ENCODE measurements at places on chromosomes 5 and 9.

DNA sequence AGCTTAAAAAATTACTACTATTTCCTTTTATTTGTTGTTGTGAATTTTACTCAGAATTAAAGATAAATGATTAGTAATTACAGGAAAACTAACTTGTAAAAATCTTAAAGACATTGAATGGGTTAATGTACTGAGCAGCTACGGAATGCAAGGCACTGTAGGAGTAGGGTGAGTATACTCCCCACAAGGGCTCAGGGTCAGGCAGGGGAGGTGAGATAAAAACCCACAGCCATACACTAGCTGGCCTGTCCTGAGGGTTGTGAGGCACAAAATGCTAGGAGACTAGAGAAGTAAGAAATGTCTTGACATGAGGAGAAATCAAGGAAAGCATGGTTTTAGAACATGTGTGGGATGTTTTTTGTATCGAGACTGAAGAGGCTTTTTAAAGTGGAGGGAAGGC, 13.4 kb downstream of the ZBED3 start:
- DNase-seq, result no peak

- no peak for DNase-seq
These were observed 12.8 kb upstream of the TEX48 start for GRCh38 chr9:114694719-114695269.

- DNase-seq, result no peak
These were observed 50.2 kb downstream of the PPP2R2B start for GRCh38 chr5:146828385-146828784.

GRCh38 chr5:179406031-179406961, 61.0 kb upstream of the ADAMTS2 start:
- DNase-seq, result no peak

DNA sequence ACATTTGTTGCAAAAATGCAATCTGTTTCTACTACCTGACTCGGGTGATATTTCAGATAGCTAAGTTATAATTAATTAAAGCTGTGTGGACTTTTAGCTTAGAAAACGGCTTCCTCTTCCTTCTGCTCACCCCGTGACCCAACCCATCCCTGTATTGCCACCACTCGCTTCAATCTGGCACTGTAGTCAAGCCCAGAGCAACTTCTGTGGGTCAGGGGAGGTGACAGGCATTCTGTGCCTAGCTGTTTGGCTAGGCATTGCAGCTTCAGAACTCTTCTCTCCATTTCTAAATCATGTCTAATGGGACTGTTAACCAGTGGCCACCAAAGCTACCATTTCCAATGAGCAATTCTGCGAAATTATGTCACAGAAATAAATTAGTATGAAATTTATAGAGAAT, 179.7 kb upstream of the TLX3 start:
- DNase-seq, result no peak

- no peak for DNase-seq
These were observed 72.6 kb upstream of the PALM2AKAP2 start for GRCh38 chr9:109707355-109707754.

DNA sequence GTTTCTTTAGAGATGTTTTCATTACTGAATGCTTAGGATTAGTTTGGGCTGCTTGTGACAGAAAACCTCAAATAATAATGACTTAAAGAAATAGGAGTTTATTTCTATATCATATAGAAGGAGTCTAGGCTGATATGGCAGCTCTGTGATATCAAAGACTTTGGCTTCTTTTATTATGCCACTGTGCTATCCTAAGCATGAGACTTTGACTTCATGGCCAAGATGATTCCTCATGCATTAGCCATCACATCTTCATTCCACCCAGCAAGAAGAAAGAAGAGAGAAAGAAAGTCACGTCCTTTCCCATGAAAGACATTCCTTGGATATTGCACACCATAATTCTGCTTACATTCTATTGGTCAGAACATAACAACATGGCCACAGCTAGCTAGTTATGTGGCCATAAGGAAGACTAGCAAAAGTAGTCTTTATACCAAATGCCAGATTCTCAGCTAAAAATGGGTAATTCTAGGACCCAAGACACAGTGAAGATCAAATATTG, 76.2 kb downstream of the DAPK1 start:
- DNase-seq, result no peak

DNA sequence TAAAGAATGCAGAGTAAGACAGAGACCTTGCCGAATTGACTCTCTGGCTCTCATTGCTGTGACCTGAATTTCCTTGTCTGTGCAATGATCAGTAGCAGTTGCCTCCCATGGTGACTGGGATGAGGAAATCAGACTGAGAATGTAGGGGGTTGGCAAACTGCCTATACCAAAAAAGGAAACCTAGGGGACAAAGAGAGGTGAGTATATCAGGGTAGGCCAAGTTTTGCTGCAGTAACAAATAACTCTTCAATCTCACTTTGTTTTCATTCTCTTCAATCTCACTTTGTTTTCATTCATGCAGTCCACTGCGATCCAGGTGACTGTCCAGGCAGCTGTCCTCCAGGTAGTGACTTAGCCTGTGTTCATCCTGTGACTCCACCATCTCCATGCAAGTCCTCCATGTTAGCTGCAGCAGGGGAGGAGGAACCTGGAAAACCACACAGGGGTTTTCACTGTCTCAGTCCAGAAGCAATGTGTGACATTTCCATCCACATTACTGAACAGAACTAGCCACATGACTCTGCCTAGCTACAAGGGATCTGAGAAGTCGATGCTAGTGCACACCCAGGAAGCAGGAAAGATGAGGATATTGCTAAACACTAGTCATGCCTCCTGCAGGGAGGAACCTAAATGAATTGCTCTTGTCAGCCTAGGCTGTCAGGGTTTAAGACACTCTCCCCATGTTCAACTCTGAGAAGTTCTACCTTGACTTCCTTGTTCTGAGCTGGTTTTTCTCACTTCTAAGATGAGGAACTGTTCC, 26.0 kb downstream of the TMEM174 start:
- DNase-seq, result no peak

DNA sequence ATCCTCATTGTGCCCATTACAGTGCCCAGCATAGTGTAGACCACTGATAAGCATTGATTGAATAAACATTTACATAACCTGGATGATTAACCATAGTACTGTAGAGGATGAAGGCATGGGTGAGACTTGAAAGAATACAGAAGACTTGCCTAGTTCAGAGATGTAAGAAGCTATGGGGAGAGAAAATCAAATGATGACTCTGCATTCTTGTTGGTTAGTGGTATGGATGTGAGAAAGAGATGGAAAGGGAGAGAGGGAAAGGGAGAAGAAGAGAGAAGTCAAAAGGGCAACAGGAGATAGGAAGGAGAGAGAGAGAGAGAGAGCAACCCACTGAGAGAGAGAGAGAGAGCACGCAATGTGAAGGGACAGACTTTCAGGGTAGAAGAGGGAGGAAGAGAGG, 26.8 kb downstream of the YIPF5 start:
- no peak for DNase-seq

GRCh38 chr9:117325831-117326230, 89.0 kb downstream of the ASTN2 start:
- DNase-seq, result no peak

DNA sequence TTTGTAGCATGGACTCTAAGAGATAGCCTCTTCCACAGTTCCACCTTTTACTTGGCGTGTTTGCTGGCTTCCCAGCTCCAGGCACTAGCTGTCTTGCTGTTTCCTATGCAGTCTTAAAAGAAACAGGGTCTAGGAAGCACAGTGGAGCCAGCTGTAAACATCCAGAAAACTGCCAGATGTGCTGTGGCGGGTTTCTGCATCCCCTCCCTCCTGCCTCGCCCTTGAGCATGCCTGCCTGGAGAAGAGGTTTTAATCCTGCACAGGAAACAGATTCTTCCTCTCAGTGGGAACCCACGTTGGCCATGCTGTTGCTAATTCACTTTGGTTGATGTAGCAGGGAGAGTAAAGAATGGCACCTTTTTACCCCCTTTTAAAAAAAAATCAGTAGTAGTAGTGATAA, 121.3 kb downstream of the RPS23 start:
- DNase-seq, result no peak

DNA sequence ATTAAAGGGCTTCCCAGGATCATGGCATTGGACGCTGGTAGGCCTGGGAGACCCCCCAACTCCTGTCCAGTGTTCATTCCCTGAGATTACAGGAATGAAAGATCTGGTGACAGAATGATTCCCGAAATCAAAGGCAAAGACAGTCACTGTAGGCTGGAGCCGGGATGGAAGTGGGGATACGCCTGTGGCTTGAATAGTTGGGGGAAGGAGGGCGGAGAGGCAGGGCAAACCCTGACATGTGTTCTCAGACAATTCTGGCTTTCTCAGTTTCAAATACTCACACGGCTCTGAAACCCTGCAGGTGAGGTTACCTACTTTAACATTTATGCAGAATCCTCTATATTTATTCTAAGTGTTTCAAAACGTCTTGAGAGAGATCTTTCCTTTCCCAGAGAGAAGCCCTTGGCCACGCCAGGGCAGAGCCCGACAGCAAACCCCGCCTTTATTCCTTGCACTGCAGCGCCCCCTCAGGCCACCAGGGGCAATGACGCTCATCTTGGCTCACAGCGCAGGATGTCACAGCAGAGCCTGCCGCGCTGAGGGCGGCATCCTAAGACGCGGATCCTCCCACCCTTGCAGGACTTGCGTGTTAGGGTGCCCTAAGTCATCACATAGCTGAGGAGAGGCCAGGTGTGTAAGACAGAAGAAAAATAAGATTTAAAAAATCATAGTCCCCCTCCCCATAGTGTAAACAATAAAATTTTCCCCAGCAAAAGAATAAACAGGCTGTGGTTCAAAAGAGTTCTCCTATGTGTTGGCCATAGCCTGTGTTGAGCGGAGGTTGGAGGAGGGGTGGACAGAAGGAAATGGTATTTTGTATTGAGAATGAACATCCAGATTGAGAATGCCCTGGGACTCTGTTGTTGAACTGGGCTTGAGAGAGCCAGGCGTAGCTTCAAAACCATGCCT, 284.5 kb downstream of the NTRK2 start:
- peak; percentile 73 for DNase-seq

Measured in right renal pelvis (tissue), 4 donors.